H54 (cell line): ENCODE measurements at places on chromosomes 5 and 9.

GRCh38 chr9:107638521-107639310, 149.1 kb upstream of the KLF4 start:
- DNase-seq = no peak

DNA sequence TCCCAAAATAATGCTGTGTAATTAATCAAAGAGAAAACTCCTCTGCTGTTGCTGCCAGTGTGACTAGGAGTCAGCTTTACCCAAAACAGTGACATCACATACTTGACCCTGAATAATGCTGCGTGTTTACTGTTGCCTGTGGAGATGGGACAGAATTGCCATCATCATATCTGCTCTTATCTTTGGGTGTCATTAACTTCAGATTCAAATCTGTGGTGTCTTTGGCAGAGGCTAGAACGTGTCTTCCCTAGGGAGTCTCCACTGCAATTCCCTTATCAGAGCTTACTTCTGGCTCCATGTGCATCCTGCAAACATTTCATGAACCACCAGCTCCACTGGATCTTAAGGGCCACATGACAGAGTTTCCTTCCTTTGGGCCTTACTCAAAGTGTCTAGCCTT, 88.9 kb upstream of the MRPS30 start:
- DNase-seq = no peak

GRCh38 chr5:64074533-64074932, 91.1 kb upstream of the RNF180 start:
- DNase-seq = peak; percentile 3

- no peak for DNase-seq
Measured at GRCh38 chr5:108857905-108858304, 110.2 kb downstream of the FER start.

DNA sequence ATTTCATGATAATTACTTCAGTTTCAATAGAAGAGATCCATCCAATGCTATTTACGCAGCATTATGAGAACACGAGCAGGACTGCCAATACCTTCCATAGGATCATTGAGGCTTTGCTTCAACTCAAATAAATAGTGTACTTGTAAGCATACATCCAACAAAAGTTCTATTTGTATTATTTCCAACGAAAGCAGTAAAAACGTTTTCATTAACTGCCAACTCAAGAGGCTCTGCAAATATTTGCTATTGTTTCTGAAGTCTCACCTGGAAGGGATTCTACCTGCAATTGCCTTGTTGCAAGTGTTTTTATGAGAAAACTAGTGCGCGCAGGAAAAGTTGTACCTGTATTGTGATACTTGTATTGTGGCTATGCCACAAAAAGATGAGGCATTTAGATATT, 11.0 kb upstream of the GNPDA1 start:
- no peak for DNase-seq

GRCh38 chr5:174599992-174600391, 124.4 kb upstream of the MSX2 start:
- no peak for DNase-seq

DNA sequence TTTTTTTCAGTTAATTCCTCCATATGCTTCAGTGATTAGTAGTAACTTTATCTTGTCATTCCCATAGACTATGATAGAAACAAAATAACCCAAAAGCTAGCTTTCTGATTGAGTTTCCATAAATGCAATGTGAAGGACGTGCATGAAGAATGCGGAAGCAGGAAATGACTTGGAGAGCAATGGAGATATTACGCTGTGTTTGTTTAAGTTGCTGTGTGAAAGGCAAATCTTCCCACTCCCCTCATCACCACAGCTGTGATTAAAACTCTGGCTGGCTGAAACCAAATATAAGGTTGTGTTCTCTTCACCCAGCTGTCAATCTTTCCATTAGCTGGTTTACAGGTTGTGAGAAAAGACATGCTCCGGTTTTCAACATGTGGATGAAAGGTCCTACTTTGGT, 83.9 kb downstream of the NR2F1-AS1 start:
- no peak for DNase-seq

GRCh38 chr9:36189976-36190375, 745 bp upstream of the CLTA start:
- no peak for DNase-seq
